ENCODE measurements at places on chromosomes 4 and X. TPM values are rescaled to one million over a fixed set of nuclear protein-coding genes. Genes with fewer than 3 reads are reported as not detected.

GRCh38 chrX:51891821-51892551 lies 1.4 kb upstream of the MAGED1 start:
- DNase-seq = no peak

DNA sequence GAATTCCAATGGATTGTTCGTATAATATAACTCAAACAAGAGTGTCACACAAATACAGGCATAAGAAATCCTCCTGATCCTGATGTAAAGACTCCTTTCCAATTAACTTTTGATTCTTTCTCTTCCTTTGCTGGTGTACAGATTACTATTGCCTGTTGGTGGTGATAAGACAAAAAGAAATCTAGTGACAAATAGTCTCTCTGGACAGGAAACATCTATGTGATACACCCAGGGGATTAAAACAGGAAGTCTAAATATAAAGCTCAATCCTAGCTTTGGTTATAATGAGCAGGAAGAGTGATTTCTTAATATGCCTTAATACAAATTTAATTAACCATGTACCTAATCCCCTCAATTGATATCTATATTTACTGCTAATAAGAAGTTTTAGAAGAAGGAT lies 45.1 kb downstream of the ARHGEF6 start:
- no peak for DNase-seq

DNA sequence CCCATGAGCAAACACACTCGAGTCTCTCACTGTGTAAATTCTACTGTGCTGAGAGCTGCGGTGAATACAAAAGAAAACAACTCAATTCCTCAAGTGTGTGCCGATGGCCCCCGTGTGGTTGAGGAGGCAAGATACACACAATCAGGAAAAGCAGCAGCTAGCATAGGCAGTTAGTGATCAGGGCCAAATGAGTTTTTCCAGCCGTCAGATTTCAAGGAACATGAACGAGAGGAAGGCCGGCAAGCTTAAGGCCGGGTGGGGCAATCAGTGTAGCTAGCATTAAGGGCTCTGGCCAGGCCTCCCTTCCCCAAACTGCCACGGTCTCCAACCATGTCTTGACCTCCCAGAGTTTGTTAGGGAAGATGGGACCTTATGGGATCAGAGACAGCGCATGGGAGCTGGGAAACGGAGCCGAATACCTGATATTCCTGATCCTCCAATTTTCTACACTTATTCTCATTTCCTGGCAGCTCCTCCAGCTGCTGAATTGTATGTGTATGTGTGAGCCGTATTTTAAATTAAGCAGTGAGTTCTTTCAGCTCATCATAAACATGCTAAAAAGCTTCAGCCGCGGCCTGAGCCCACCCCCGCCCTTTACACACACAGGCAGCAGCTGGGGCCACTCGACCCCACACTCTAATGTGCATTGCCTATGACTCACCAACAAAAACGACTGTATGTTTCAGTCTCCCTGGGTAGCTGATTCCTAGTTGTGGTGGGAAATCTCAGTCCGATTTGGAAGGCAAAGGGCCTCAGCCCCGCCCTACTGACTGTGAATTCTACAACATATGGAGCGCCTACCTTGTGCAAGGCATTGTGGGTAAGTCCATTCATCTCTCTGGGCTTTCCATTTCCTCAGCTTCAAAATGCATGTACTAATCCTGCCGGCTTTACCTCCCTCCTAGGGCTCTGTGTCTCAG lies 59.9 kb downstream of the RTL9 start:
- DNase-seq = no peak

- no peak for DNase-seq
Measured at GRCh38 chrX:68147848-68148247, 285.4 kb downstream of the OPHN1 start.

- DNase-seq = no peak
Measured at GRCh38 chr4:22014222-22014741, 65.7 kb upstream of the KCNIP4 start.

GRCh38 chr4:159551281-159551680 lies 448.4 kb downstream of the RAPGEF2 start:
- no peak for DNase-seq

DNA sequence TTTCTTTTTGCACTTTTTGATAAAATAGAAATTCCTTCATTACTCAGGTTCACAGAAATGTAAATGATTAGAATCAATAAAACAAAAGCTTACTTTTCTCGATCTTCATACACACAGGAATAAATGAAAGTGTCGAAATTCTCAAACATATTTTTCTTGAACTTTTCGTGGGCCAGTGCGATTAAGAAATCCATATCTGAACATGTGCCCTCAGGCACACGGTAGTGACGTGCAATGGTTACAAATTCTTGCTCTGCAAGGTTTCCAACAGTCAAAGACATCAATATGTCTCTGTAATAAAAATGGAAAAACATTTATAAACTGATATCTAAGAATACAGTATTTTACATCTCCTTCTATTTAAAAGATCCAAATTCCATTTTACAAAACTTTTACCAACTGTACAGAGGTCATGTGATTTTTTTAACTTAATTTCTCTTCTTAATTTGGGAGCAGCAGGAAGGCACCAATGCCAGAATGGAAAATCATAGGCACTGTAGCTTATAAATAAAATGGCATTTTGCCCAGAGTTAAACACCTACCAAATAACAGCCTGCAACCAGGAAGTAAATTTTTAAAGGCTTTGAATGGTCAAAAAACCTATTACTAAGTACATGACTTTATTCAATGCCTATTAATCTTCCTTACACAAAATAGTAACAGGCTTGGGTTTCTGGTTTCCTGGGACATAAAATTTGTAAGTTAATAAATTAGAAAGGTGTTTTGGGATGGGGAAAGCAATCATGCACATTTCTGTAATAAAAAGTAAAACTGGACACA lies 165.0 kb downstream of the EFHC2 start:
- DNase-seq = no peak

DNA sequence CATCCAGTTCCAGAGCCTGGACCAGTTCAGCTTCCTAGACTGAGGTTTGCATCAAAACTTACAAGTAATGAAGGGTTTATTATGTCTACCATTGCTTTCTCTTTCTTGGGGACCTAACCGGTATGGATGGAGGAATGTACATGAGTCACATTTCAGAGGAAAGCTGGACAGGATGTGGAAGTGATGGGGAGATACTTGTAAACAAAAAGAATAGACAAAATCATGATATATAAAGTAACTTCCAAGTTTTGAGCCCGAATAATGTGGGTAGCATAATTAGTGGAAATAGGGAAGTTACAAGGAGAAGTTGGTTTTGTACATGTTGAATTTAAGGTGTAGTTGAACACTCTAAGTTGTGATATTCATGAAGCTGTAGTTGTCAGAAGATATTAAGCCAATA lies 15.0 kb downstream of the FNIP2 start:
- no peak for DNase-seq

DNA sequence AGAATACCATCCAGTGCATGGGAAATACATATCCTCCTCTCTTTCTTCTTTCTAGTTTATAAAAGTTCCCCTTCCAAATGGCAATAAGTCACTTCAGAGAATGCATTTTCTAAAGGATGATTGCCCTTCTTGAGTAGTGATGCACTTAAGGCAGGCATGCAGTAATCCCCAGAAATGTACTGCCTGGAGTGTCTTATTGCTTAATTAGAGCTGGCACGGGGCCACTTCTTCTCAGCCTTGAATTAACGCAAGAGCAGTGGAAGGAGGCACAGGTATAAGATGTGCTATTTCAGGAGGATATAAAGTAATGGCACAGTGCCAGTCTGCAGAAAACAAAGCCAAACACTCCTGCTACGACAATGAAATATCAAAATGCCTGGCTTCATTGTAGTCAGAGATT lies 371.4 kb upstream of the FAM241A start:
- DNase-seq = no peak

DNA sequence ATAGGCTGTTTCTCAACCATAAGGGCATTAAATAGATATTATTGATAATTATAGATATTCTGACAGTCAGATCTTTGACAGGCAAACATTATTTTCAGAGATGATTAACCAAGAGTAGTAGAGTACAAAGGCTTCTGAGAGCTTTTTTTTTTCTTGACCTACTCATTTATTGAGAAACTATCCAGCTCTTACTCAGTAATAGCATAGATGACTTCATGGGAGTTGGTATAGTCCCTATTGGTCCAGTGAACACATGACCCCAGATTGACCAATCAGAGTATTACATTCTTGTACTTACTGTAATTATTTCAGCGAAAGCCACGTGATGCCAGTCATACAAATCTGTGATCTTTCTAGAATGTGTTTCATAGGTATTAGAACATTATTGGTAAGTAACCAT lies 508.7 kb downstream of the FSTL5 start:
- no peak for DNase-seq

- DNase-seq = peak; percentile 11
Measured at GRCh38 chrX:87728024-87728423, 210.4 kb downstream of the KLHL4 start.

GRCh38 chrX:22958250-22958649 lies 41.5 kb upstream of the DDX53 start:
- DNase-seq = no peak

DNA sequence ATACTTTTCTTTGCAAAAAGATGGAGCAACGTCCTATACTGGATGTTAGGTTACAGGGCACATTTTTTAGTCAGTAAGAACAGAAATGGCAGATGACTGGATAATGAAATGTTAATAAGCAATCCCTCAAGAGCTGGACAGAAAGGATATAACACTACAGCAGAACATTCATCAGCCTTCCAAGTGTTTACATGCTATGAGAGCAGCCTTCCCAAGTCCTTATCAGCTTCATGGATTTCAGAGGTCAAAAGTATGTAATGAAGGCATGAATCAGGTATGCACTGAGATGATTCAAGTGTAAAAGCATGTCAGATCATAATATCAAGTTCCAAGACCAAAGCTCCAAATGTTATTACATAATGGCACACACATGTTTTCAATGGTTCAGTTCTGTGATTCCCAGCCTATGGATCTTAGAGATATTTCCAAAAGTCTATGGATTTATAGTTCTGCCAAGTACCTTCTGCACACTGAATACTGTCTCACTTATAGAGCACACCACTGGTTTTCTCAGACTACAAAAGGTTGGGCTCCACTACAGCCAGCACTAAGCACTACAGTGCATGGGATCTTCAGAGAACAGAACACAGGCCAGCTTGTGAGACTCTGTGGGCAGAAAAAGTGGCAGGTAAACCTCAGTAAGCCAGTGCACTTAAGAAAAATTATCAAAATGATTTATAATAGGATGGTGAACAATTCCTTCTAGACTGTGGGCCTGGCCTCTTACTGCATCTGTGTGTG lies 49.2 kb downstream of the GPC4 start:
- DNase-seq = no peak

GRCh38 chrX:23752740-23753415 lies 9.8 kb upstream of the ACOT9 start:
- DNase-seq = no peak

GRCh38 chr4:76733068-76733771 lies 164.7 kb downstream of the SOWAHB start:
- no peak for DNase-seq

- DNase-seq = no peak
Measured at GRCh38 chr4:94411296-94411695, 40.4 kb upstream of the PDLIM5 start.

- DNase-seq = no peak
Measured at GRCh38 chrX:133645256-133645655, 230.0 kb upstream of the GPC4 start.

DNA sequence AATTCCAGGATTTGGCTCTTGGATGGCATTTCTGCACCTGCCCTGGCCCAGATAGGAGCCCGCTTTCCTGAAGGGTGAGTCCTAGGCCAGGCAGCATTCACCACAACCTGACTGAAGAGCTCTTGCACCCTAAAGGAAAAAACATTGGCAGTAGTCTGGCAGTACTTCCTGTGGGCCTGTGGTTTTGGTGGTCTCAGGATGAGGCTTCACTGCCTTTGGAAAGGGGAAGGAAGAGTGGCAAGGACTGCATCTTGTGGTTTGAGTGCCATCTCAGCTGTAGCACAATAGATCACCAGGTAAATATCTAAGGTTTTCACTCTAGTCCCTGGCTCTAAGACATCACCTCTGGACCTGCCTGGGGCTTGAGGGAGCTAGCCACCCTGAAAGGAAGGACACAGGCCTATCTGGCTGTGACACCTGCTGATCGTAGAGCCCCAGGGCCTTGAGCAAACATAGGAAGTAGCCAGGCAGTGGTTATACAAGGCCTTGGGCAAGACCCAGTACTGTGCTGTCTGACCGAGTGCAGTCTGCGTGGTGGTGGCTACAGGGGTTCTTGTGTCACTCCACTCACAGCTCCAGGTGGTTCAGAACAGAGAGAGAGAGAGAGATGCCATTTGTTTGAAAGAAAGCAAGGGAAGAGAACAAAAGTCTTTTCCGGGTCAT lies 28.5 kb upstream of the PRRG1 start:
- DNase-seq = no peak

GRCh38 chrX:39564751-39565150 lies 533.0 kb downstream of the BCOR start:
- no peak for DNase-seq

GRCh38 chrX:10176121-10177003 lies 19.6 kb downstream of the CLCN4 start:
- no peak for DNase-seq

- no peak for DNase-seq
Measured at GRCh38 chr4:187289371-187289770, 565.7 kb upstream of the FAT1 start.

DNA sequence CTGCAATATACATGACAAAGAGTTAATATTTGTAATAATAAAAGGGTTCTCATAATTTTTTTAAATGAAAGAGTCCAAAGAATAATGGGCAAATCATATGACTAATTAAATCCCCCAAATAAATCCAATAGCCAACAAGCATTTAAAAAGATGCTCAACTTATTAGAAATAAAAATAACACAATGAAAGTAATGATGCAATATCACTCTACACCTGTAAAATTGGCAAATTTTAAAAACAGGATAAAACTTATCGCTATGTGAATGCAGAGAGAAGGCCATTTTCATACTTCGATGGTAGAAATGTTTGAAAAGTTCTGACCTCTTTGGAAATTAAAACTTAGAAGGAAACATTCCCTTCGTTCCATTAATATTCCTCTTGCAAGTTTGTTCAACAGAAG lies 1.9 kb downstream of the F8 start:
- DNase-seq = no peak

- DNase-seq = no peak
Measured at GRCh38 chrX:40022421-40022820, 75.3 kb downstream of the BCOR start.

GRCh38 chr4:78975865-78976264 lies 36.6 kb upstream of the PAQR3 start:
- DNase-seq = no peak

TGIF2LX gene
- not detected for total RNA-seq

MAGEB1 gene
- total RNA-seq = not detected

PCDH10 gene
- 0.03 TPM for total RNA-seq

SPANXB1 gene
- total RNA-seq = not detected

CASP3 gene
- 10.4 TPM for total RNA-seq

RASL11B gene
- 3.7 TPM for total RNA-seq

ENPEP gene
- 4.1 TPM for total RNA-seq

HMX1 gene
- total RNA-seq = not detected

MAGEA11 gene
- total RNA-seq = not detected

ACSL4 gene
- 30.6 TPM for total RNA-seq

All from Right ventricle myocardium inferior (tissue), 1 donor.